Right atrium auricular region (tissue), 2 donors: ENCODE measurements at places on chromosomes 16 and 17. TPM values are rescaled to one million over a fixed set of nuclear protein-coding genes. Genes with fewer than 3 reads are reported as not detected.
A peak's percentile ranks its signal among the peaks of the same experiment; 100 is the strongest.

GRCh38 chr16:47142821-47143676, 696 bp downstream of the NETO2 start:
- DNase-seq = no peak

DNA sequence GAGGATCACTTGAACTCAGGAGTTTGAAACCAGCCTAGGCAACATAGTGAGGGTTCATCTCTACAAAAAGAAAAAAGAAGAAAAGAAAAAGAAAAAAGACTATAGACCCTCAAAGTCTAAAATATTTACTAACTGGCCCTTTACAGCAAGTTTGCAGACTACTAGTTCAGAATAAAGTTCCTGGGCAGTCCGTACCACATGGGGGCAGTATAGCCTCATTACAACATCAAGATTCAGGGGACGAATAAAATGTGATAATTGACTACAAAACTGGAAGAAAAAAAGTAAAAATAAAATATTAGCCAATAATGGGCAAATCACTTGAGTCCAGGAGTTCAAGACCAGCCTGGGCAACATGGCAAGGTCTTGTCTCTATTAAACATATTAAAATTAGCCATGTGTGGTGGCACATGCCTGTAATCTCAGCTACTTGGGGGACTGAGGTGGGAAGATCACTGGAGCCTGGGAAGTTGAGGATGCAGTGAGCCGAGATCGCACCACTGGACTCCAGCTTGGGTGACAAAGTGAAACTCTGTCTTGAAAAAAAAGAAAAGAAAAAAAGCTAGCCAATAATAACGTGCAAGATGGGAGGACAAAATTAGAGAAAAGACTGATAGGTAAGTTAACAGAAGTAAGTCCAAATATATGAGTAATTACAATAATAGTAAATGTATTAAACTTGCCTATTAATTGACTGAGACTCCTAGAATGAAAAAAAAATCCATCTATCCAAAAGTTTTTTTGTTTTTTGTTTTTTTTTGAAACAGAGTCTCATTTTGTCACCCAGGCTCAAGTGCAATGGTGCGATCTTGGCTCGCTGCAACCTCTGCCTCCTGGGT, 129.4 kb upstream of the SEC14L1 start:
- no peak for DNase-seq

DNA sequence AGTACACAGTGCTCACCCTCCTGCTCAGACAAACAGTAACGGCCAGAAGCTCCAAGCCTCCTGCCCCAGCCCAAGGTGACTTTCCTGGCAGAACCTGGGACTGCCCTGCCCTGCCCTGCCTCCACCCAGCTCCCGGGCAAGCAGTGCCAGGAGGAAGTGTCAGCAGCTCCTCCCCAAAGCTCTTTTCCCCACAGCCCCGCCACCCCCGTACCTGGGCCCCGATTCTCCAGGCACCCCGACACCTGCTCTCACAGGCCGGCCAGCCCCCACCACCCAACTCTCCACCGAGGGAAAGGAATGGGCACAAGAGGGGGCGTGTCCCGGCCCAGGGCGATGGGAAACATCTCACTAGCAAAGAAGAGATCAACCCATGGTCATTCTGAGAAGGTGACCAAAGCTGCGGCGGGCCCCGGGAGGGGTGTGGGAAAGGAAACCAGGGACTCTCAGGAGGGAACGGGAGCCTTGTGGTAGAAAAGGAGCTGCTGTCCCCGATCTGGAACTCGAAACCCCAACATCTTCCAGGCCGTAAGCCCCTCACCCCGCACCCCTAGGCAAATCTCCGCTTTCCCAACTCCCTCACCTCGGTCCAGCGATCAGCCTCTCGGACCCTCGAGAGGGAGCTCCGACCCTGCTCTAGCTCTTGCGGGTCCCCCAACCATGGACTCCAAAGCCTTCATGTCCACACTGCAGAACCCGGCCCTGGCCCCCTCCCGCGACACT, 1.2 kb downstream of the BCAR1 start:
- no peak for DNase-seq

DNA sequence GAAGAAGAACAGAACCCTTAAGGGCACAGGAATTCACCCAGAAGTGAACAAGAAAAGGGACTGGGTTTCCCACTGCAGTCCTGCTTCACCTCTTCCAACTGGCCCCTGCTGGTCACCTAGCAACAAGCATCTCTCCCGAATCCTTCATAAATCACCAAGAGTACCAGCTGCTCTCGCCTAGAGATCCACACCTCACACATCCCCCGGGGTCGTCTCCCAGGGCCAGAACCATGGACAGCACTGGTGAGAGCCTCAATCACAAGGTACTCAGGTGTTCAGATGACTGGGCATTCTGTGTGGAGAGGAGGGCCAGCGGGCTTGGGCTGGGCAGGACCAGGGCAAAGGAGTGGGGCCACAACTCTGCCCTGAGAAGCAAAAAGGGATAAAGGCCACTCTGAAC, 65.9 kb downstream of the CCT6B start:
- DNase-seq = no peak

GRCh38 chr16:3983081-3983520, 102.6 kb upstream of the CREBBP start:
- peak; percentile 68 for DNase-seq

GRCh38 chr16:81429045-81429521, 15.5 kb upstream of the CMIP start:
- no peak for DNase-seq

The GFAP gene
- 4.6 TPM for total RNA-seq
